AG09319 (cell line): ENCODE measurements at places on chromosomes 4 and X.

- DNase-seq = no peak
Measured at GRCh38 chr4:82232891-82233290, 140.9 kb downstream of the HNRNPD start.

- no peak for DNase-seq
Measured at GRCh38 chrX:24487571-24487970, 22.5 kb downstream of the PDK3 start.

GRCh38 chr4:26319949-26320537 lies 771 bp upstream of the RBPJ start:
- DNase-seq = no peak

DNA sequence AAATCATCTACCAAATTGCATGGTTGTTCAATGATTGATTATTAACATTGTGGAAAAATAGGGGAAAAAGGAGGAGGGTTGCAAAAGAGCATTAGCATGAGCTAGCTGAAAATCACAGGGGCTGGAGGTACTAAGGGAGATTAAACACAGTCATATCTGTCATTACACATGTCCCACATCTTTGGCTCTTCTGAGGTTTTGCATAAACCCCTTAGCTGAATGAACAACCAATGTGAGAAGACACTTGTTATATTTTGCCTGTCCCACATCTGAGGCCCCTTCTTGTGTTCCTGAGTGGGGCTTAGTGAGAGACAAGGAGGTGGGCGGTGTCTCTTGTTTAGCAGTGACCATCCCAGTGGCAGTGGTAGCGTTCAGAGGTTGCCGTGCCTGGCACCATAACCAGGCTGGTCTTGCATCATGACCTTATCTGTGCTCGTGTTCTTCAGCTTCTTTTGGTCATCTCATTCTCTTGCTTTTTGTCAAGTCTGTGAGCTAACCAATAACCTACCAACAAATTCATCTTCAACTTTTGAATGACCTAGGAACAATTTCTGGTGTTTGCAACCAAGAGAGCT lies 95.6 kb downstream of the MID1IP1 start:
- no peak for DNase-seq

DNA sequence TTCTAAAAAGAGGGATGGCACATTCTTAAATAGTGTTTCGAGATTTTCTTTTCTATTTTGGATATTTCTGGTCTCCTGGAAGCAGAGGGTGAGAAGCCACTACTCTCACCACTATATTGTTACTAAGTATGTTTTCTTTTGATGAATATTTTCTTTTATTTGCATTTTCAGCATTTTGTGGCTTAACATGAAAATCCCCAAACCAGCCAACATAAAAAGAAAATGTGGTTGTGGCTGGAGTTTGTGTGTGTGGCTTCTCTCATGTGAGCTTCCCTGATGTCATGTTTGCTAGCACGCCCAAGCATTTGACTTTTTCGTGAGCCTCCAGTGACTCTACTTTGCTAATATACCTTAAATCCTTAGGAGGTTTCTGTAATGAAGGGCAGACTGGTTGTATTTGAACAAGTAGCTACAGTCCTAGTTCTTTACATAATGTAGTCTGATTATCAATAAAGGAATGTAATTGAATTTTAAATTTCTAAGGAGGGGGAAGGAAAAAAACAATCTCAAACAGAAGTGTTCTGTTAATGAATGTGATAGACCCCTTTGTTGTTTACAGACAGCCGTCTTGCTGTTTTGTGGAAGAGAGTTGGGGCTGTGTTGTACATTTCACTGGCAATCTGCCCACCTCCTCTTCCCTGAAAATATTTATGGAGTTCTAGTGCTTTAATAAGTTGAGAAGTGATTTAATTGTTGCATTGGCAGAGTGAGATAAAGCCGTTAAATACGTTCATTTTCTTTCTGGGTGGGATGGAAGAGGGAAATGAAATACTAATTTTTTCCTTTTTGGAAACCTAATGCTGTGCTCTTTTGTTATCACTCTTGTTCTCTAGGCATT lies 114.6 kb downstream of the ARHGAP10 start:
- no peak for DNase-seq

- DNase-seq = no peak
Measured at GRCh38 chr4:102388611-102389010, 43.3 kb upstream of the SLC39A8 start.

GRCh38 chrX:9611436-9612145 lies 146.7 kb downstream of the TBL1X start:
- DNase-seq = no peak

DNA sequence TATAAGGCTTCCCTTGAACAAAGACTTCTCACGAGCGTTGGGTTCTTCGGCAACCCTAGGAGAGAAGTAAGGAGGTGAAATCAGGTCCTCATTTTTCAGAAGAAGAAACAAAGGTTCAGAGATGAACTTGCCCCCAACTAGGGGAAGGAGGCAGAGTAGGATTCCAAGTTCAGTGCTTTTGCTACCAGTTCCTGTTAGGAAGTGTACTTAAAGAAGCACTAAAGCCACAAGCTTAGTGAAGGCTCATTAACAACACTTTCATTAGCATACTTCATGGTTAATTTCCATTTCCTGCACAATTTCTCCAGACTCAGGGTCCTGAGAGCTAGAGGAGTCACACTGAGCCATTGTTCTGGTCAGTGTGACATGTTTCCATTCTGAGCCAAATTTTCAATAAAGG lies 52.1 kb downstream of the VSIG4 start:
- DNase-seq = no peak

- DNase-seq = no peak
Measured at GRCh38 chr4:87622303-87622702, 14.0 kb downstream of the DSPP start.

- DNase-seq = no peak
Measured at GRCh38 chr4:138996090-138996489, 19.5 kb upstream of the NOCT start.

DNA sequence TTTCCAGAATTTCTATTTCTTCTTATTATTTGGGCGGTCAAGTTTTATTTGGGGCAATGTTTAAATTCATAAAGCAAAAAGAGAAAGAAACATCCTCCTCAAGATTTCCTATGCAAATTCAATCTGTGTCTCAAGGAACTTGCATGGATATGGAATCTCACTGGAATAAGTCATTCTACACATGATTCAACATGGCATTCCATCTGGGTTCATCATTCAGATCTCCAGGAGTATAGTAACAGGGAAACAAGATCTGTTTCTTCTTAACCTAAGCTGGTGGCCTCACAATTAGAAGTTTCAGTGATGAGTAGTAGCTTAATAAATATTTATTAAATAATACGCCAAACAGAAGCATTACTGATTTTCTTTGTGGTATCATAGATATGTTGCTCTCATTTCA lies 19.8 kb downstream of the KLHL34 start:
- DNase-seq = no peak

DNA sequence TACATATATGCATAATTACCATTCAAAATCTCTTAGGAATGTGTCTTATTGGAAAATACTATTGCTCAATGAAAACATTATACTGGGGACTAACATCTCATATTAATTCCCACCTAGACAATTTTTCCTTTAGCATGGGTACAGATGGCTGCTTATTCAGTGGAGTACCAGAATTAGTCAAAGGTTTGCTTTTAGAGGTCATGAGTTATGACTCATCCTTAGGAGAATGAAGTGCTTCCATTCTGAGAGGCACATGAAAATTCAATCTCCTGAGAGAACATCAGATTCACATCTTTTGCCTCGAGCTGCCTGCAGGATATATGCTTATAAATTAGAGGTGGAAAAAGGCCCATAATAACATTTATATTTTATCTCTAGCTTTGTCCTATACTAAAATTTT lies 378.0 kb upstream of the DMD start:
- no peak for DNase-seq

DNA sequence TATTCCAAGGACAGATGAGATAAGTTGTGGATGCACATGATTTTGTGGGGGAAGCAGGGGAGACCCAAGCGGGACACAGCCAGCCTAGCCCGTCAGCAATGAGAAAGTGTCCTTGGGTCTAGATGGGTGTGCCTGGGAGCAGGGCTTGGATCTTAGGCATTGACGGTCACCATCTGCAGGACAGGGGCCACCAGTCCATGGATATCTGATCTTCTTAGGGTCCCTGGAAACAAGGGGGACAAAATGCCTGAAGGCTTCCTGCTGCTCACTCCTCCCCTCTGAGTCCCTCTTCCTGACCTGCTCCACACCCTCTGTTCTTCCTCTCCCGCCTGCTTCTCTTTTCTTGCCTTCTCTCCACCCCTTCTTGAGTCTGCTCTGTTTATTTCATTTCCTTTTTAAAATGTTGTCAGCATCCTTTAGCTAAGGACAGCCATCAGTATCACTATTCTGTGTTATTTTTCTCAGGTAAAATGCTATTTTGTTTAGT lies 298.4 kb downstream of the RAPGEF2 start:
- DNase-seq = no peak

DNA sequence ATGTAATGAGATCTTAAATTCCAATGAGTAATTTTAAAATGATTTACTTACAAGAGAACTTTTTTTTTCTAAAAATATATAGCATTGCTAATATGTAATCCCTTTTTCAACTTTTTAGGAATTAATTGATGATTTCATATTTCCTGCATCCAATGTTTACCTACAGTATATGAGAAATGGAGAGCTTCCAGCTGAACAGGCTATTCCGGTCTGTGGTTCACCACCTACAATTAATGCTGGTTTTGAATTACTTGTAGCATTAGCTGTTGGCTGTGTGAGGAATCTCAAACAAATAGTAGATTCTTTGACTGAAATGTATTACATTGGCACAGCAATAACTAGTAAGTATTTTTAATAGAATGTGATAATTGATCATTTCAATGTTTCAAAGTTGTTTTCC lies 113.2 kb downstream of the USP9X start:
- no peak for DNase-seq

- no peak for DNase-seq
Measured at GRCh38 chr4:74615411-74615810, 170.5 kb downstream of the AREG start.

GRCh38 chr4:21451032-21451431 lies 497.5 kb downstream of the KCNIP4 start:
- DNase-seq = no peak

GRCh38 chr4:26884026-26884425 lies 23.4 kb downstream of the STIM2 start:
- no peak for DNase-seq

DNA sequence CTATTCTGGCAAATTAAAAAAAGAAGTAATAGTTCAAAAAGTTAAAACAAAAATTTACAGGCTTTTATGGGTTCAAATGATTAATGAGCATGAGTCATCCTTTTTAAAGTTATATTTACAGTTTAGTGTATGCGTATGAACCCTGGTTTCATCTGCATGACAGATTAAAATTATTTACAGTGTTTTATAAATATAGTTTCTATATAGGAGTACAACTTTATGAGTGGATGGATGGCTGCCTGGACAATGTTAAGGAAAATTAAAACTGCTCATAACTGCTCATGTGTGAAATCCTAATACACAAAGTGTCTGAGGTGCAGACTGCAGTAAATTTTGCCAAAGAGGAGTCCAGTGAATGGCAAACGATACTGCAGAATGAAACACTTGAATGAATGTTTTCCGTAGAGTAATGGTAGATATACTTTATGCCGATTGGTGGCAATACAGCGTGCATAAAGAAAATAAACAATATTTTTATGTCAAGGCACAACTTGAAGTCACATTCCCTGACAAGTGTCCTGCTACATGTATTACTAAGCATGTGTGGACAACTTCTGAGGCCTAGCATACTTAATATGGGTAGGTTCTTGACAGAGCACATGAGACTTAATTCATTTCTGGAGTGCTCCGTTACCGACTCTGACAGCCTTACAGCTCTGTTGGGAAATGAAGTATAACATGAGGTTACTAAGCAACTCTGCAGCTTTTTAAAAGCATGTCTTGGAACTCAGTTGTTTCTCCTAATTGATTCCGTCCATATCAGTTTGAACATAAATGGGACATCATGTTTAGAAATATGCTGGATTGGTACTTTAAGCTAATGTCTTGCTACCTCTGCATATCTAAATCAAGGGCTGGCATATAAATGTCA lies 985.6 kb upstream of the PCDH7 start:
- no peak for DNase-seq

DNA sequence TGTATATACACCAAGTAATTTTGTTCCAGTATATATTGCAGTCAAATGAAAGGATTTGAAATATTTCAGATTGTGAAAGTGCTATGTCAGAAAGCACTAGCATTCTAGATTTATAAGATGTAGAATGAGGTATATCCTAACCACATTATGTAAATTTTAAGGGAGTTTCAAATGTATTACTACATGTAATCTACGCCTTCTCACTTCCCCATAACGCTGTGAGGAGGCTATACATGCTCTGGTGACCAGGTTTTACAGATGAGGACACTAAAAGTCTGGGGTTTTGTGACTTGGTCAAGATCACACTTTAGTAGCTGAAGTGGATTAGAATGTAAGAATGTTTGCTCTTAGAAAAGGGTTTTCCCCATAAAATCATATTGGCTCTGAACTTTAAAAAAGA lies 8.1 kb downstream of the ENPEP start:
- no peak for DNase-seq

DNA sequence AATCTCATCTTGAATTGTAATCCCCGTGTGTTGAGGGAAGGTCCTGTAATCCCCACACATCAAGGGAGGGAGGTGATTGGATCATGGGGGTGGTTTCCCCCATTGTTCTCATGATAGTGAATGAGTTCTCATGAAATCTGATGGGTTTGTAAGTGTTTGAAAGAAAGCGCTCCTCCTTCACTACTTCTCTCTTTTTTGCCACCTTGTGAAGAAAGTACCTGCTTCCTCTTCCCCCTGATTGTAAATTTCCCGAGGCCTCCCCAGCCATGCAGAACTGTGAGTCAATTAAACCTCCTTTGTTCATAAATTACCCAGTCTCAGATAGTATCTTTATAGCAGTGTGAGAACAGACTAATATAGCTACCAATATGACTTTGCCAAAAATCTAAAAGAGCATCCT lies 41.1 kb downstream of the GBA3 start:
- DNase-seq = no peak

GRCh38 chr4:98630737-98631454 lies 27.5 kb downstream of the TSPAN5 start:
- no peak for DNase-seq

DNA sequence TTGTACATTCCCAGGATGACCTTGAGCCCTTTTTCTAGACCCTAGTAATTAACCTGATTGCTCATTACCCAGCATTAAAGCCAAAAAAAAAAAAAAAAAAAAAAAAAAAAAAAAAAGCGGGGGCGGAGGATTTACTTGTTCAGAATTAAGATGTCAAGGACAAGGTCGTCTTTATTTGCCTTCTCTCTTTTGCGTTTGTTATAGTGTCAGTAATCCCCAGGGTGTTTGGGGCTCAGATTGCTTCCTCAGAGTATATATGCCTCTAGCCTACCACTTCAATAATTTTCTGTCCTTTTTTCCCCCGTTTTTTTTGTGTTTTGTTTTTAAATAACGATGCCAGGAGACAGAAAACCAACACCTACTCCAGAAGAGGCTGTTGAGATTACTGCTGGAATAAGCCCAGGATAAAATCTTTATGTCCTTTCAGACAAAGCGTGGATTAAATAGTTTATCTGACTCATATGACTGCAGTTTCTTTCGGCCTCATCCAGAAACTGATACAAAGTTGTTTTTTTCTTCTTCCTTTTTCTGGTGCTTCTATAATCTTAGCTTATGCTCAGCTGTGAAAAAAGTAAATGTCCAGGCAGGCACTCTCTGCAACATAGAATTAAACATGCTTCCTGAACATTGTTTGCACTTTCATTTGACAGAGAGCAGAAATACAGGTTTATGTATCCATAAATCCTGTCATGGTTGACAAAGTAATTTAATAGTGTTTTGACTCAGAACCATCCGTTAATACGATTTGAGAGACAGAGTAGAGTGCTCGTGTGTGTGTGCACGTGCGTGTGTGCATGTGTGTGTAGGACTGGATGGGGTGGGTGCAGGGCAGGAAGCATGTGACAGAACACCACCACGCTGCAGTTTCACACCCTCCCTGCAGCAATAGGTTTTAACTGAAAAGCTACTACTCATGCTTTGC lies 138.6 kb downstream of the AFF1 start:
- DNase-seq = no peak
